Coronary artery (tissue), 2 donors: ENCODE measurements at places on chromosomes 16 and 17.

DNA sequence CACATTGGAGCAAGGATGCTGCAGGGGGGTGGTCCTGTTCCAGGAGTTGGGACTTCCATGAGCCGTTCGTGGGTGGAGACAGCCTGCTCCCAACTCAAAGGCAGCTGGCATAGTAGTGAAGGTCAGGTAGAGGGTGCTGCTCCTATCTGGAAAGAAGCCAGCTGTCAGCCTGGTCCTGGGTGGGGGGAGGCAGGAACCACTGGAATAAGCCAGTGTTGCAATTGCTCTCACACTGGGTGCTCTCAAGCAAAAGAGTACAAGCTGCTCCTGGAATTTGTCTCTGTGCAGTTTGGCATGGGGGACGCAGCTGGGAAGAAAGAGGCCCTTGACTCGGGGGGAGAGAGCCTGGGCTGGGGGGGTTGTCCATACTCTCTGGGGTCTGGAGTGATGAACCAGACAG, 8.7 kb downstream of the CACNG5 start:
- no peak for DNase-seq

DNA sequence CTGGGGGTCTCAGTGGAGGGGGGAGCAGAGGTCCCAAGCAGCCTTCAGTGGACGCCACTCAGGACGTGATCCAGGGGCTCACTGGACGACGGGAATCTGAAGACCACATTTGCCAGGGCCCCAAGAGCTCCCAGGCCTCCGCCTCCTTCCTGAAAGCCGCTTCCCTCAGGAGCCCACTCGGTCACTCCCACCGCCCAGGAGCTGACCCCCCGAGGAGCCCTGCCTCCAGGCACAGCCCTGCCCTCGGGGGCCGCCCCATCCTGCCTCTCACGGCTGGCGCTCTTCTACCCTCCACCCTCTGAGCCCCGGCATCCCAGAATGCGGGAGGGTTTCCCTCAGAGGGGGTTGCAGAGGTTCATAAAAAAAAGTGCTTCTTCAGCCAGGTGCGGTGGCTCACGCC, 24.2 kb downstream of the TIMM22 start:
- no peak for DNase-seq

GRCh38 chr16:53043986-53044601, 8.6 kb downstream of the CHD9NB start:
- DNase-seq, result no peak

- DNase-seq, result no peak
Observed at GRCh38 chr17:70049801-70050591, 25.0 kb upstream of the KCNJ16 start.

DNA sequence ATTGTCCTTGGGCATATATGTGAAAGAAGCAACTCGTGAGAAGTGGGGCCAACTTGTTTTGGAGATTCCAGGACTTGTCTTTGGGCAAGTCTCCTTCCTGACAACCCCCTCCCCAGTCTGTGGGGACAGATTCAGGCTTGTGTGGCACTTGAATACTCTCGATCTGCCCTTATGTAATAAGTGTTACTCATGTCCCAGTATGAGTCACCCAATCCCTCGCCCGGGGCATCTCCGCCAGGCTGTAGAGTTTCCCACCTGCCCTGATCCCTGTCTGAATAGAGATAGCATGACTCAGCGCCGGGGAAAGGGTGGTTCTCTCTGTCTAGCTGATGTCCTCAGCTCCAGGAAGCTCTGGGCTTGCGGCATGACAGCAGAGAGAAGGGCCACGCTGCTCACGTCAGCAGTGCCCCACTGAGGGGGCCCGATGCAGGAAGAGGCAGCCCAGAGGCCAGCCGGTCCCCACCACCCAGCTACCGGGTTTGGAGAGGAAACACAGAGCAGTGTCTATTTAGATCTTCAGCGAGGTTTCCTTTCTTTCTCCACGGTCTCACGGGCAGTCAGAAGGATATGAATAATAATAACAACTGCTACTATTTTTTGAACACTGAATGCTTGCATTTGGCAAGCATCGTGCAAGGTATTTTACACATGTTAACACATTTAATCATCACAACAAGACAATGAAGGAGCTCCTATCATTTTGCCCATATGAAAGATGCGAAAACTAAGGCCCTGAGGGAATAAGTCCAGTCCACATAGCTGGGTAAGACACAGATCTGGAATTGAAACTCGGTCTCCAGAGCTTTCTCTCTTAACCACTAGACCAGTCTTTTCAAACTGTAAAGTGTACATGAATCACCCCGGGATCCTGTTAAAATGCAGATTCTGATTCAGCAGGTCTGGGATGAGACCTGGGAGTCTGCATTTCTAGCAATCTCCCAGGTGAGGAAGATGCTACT, 426.7 kb upstream of the MAF start:
- DNase-seq, result peak; percentile 75

DNA sequence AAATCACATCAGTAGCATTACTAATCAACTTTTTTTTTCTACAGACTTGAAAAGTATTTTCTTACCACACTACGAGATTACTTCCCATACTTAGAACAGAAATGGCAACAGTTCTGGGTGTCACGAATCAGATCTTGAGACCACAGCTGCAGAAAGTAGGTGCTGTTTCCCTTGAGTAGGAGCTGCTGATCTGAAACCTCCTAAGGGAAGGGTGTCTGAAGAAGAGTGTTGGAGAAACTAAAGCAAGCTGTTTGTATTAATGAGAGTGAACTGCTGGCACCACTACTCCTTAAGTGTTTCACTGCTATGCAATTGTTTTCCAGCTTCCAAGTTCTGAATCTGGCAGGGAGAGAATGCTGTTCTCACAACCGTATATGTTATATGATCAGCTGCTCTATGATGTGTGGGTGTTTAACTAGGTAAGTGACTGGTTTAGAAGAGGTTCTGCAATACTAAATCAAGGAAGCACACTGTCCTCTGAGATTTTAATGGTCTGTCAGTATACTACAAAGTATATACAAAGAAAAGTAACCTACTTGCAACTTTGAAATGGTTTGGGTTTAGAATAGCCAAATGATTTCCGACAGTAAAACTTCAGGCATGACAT, 3.3 kb downstream of the ZNF652 start:
- DNase-seq, result no peak

DNA sequence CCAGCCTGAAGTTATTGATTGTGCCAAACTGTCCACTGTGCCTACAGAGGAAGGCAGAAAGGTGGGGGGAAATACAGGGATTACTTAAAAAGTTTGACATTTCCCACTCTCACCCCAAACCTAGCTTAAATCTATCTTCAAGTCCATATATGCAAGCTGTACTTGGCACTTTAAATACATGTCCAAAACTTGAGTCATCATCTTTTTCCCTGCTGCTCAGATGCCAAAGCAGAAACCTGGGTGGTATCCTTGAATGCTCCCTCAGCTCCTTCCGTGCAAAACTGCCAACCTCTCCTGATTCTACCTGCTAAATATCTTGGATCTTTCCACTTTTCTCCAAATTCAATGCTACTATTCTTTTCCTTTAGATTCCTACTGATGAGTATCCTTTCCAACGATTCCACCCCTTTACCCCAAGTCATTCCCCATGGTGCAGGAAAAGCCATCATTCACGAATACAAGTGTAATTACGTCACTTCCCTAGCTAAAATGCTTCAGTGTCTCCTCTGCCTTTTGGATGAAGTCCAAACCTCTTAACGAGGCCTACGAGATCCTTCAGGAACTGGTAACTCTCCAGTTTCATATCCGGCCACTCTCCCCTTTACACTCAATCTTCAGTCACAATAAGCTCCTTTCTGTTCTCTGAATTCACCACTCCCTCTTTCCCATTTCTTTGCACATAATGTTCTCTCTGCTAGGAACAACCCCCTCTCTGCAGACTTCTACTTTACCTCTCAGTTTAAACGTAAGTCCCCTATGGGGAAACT, 9.3 kb downstream of the BECN1 start:
- peak; percentile 7 for DNase-seq

- DNase-seq, result no peak
Observed at GRCh38 chr16:9534759-9535158, 443.3 kb downstream of the HAPSTR1 start.

GRCh38 chr16:24635900-24636610, 93.4 kb upstream of the TNRC6A start:
- no peak for DNase-seq

DNA sequence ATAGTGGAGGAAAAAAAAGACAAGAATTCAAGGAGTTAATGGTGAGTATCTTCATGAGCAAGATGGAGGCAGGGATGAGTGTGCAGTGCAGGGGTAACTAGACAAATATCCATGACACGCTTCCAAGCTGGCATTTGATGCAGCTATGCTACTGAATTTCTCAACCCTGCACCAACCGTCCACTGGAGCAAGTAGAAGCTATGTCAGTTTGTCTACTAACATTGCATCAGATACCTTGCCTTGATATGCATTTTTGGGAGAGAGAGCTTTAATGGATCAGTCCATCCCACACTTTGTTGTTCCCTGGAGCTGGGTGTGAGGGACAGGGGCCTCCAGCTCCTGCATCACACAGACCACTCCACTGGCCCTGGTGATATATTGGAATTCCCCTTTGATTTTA, 16.4 kb downstream of the CCL11 start:
- peak; percentile 14 for DNase-seq

DNA sequence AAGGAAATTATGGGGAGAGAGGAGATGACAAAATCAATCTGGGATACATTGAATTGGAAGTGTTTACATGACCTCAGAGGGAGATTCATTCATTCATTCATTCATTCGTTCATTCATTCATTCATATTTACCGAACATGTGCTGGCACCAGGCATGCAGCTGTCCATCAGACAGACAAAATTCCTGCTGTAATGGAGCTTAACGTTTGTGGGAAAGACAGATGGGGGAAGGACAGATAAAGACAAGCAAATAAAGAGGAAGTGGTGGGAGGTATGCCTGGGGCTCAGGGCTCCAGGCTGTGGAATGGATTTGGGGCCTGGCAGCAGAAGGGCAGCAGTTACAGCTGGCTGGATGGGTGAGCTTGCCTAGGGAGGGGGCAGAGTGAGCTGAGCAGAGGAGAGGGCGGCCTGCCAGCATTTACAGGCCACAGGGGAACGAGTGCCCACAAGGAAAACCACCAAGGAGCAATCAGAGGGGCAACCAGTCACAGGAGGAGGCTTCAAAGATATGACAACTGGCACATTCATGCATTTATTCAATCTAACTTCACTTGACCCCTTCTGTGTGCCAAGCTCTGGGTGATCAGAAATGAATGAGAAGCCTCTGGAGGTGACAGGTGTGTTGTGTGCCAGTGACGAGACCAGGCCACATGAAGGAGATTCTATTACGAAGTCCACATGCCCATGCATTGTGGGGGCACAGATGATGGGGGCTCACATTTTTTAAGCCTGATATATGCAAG, 48.5 kb downstream of the ARHGAP27 start:
- no peak for DNase-seq

GRCh38 chr17:18953231-18953728, 1.3 kb downstream of the SLC5A10 start:
- DNase-seq, result no peak

DNA sequence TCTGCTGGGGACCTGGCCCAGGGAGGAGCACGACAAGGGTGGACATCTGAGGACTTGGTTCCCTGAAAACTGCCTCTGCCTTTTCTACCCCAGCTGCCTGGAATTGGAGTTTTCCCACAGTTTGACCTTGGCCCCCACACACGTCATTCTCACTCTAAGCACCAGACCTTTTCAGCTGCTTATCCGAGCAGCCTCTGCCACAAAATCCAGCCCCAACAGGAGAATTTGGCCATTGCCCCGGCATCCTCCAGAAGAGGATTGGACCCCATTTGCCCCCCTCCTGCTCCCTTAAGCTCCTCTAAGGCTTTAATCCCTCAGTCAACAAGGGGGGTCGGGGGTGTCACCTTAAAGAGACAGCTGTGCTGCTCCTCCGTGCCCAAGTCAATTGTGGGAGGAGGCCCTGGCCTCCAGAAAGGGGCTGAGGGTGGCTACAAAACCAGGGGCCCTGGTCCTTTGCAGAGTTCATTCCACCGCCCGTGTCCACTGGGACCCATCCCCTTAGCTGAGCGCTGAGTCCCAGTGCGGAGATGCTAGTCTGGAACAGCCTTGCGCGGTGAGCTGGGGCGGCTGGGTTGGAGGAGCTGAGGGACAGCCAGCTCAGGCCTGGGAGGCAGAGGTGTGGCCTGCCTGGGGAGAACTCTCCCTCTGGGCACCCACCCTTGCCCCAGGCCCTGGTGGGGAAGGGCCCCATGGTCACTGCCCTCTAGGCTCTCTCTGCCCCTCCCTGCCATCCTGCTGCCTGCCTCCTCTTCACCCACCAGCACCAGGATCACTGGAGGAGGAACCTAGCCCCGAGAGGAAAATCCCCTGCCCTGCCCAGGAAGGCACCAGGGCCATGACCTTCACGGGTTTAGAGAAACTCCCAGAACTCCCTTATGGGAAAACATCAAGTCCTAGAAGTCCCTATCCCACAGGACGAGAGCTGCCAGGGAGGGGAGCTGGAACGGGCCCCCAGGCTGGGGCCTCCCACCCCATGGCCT, 18.8 kb downstream of the TTYH2 start:
- no peak for DNase-seq

DNA sequence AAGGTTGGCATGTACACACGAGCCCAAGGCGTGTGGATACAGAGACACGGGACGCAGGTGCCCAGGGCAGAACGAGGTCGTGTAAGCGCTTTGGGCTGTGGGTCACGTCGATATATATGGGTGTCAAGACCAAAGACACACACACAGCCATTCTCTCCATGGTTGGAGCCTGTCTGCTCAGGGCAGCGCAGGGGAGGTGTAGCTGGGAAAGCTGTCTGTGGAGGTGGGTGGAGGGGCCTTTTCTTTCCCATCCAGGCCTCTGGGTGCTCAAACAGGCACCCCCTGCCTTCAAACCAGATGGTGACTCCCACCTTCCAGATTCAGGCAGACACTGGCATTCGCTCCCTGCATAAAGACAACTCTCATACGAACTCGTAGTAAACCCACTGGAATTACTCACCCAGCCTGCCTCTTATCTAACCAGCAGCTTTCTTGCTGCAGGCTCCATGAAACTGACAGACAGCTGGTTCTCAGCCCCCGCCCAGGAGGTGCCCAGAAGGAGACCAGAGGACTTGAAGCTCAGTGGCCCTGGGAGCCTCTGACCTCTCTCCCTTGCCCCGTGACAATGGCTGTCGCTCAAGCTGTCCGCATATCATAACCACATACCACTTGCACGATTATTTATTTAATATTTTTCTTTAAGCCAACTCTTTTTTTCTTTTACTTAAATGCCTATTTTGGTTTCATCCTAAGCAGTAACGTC, 237.1 kb downstream of the KATNIP start:
- no peak for DNase-seq

- no peak for DNase-seq
Observed at GRCh38 chr16:27514806-27515205, 34.9 kb downstream of the GTF3C1 start.

GRCh38 chr17:76684756-76685155, 26.0 kb downstream of the MXRA7 start:
- DNase-seq, result no peak
